ENCODE measurements at places on chromosomes 2 and 18.
A peak's percentile ranks its signal among the peaks of the same experiment; 100 is the strongest.

DNA sequence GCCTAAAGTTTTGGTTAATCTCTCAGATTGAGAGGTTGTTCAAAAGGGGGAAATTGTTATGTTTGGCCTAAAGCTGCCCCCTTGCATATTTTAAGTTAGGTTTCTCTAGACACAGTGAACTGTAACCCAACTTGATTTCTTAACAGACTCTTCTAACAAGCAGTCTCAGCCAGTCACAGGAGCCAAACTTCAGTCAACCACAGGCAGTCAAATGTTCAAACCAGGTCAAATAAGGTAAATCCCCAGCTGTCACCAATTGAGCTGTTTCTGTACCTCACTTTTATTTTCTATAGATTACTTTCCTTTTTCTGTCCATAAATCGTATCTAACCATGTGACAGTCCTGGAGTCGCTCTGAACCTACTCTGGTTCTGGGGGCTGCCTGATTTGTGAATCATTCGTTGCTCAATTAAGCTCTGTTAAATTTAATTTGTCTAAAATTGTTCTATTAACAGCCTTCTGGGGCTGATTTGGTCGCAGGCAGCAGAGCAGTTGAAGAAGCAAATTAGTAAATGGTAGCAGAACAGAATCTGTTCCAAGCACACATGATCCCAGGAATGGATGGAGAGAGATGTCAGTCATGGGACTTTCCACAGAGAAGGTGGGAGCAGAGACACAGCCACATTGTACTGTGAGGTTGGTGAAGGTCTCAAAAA, 16.4 kb upstream of the NFU1 start:
- no peak for DNase-seq

DNA sequence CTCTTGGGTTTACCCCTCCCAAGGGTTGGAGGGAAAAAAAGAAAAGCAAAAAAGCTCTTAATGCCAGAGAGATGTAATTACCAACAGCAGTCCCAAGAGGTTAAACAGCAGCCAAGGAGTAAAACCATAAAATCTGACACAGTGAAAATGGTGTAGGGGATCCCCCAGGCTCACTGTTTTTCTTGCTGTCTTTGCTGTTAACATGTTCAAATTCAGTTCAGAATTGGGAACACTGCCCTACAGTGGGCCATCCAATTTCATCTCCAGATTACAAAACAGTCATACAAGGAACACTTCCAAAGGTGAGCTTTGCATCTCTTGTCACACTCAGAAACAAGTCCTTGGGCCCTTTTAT, 54.5 kb downstream of the PLEKHM3 start:
- DNase-seq = no peak

DNA sequence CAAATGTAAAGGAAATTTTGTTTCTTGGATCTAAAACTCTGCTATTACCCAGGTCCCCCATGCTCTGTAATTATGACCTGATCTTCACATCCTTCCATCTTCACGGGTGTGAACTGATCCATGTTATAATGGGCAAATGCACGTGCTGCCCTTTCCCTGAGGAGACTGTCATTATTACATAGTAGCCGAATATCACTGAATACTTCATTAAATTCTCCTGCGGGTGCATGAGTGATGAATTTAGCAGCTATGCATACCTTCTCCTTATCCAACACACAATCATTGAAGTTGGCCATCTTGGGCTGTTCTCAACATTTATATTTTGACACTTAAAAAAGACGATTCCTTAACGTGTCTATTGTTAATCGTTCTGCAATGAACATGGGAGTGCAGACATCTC, 153.4 kb downstream of the BAZ2B start:
- no peak for DNase-seq

- no peak for DNase-seq
Measured at GRCh38 chr2:113910110-113910717, 20.3 kb downstream of the ACTR3 start.

DNA sequence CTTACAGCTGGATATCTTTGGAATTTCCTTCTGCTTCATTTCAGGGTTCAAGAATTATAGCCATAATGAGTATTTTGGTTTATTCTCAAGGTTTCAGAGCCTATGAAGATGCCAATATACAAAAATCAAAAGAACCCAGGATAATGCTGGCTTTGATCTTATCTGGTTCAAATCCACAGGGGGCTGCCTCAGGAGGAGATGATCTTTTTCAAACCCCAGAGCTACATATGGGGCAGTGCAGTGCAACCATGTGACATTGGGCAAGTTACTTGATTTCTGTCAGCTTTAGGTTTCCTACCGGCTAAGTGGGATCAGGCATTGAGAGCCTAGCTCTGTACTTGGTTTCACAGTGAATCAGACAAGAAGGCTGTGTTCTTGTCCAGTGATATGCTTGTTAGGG, 23.0 kb upstream of the LYPD6B start:
- DNase-seq = no peak

DNA sequence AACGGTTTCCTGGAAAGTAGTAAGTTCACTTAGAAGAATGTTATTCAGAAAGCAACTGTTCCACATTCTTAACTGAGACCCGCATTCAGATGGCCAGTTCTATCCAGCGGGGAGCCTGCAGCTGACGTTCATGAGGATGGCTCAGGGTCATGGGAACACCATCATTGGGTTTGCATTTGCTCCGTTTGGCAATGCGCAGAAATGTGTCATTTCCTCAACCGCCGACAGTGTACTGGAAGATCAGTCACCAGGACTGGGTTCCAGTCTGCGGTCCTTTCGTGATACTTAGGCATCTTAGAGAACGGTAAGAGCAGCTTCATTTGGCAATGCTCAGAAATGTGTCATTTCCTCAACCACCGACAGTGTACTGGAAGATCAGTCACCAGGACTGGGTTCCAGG, 104.0 kb downstream of the DNER start:
- DNase-seq = no peak

DNA sequence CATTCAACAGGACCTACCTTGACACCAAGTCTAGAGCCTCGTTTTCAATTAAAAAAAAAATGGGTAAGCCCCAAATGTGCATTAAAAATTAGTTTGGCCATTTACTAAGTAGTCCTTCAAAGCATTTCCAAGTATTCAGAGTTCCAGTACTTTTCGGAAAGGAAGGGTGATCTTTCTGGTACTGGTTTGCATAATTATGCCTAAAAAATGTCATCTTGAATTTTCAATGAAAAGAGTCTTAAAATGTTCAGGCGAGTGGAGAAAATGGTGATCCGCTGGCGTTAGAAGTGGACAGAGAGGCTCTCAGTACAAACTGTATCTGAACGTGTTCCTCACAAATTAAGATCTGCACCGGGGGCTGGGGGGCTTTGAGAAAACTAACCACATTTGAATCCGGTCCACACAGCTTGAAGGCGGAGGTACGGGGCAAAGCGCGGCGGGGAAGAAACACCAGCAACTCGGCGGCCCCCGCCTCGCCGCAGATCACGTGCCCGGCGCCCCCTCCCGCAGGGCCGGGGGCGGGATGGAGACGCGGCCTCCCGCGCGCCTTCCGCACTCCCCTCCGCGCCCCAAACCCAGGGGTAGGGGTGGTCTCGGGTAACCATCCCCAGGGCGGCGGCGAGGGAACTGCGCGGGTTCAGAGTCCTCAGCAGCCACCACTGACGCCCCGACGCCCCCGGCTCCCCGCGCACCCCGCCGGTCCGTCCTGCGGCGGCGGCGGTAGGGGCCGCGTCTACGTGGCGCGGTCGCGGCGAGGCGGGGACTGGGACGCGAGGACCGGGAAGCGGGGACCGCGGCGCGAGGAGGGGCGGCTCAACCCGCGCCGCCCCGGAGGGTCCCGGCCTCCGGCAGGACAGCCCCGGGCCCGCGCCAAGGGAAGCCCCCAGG, 564 bp downstream of the LPIN2 start:
- DNase-seq = no peak

GRCh38 chr2:54012538-54013141, 41.8 kb upstream of the PSME4 start:
- no peak for DNase-seq

DNA sequence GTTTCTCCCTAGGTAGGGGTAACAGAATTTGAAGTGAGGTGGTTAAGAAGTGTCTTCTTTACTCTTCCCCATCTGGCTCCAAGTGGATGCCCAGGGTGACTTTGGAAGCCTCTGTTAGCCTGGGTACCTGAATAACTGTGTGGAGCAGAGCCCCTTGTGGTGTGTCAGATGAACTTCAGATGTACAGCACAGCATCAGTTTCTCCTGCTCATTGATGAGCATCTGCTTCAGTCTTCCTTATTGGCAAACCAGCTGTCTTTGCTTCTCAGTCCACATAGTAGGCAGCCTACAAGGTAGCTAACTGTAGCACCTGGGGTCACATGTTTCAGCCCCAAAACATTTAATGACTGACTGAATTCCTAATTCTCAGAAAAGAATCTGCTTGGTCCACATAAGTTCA, 56.2 kb upstream of the ATP8B1 start:
- no peak for DNase-seq

DNA sequence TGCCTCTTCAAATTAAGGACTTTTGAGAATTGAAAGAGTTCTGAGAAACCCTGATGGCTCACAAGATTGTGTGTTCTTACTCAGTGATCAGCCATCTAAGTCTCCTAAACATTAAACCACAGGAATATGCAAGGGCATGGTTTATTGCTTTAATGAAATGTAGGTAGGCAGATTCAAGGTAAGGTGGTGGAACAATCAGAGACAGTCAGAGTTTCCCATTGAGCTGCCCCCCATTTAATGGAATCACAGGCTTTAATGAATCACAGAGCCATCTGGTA, 107.8 kb upstream of the LRATD1 start:
- no peak for DNase-seq

- no peak for DNase-seq
Measured at GRCh38 chr2:134181219-134181618, 72.7 kb upstream of the MGAT5 start.

- DNase-seq = no peak
Measured at GRCh38 chr2:226903179-226903578, 67.3 kb downstream of the RHBDD1 start.

- DNase-seq = no peak
Measured at GRCh38 chr2:27042985-27043634, 8.4 kb upstream of the AGBL5 start.

DNA sequence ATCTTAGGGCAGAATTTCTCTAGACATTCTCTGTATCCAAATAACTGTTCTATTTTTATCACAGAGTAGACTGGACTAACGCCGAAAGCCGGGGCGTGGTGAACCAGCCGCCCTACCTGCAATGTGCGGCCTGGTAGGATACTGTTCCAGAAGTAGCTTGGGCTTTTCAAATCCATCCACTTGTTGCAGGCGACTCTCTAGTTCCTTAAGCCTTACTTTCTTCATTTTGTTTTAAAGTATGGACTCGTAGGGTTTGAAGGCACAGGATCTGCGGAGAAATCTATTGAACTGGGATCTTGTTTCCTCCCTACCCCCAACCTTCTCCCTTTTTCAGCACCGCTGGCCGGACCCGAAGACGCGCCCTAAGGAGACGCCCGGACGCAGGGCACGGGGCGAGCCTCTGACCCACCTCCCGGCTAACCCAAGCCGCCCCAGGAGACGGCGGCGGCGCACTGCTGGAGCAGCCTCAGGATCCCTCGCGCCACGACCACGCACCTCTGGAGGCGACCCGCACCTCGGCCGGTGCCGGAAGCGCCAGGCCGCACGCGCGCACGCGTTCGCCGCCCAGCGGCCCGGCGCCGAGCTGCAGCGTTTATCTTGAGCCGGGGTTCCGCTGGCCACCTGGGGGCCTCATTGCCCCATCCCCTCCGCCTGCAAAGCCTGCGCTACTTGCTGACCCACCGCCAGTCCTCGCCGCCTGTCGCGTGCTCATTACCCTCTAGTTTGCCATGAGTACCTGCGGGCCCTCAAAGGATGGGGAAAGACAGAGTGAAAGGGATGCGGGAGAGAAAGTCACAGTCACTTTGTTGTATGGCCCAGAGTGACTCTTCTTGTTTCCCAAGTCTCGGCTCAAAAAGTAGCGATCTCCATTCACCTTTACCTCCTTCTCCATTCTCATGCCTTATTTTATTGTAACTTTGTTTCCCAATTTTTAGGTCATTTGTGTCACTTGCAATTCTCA, at the start of gene METTL5:
Gene METTL5 (minus strand): TSS at position 533 of the 961 bp plus-strand sequence. CDS start 308 bp downstream, at position 225.
- peak; percentile 83 for DNase-seq

- no peak for DNase-seq
Measured at GRCh38 chr2:25375371-25375988, 33.8 kb upstream of the DNMT3A start.

DNA sequence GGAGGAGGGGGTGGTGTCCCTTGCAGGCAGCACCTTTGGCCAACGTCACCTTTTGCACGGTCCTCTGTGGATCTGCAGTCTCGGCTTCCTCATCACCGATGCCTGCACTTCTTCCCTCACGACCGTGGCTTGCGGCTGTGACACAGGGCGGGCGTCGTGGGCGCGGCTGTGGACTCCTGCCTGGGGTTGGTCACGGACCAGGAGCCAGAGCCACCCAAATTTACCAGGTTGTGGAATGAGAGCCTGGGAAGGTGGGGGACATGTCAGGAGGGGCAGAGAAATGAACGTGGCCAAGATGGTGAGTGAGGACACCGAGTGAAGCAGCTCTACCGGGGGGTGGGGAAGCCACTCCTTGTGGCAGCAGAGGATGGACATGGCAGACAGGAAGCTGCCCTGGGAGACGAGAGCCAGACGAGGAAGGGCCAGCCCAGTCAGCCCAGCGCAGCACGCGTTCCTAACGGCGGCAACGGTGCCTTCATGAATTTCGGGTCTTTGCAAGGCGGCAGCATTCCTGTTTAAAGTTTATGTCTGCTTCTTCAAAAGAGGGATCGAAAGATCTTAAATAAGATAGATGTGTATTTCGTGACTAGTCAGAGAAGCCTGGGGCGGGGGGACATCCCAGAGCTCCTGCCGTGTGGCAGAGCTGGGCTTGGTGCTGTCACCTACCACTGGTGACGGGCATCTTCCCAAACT, 84.2 kb downstream of the LRRFIP1 start:
- no peak for DNase-seq

DNA sequence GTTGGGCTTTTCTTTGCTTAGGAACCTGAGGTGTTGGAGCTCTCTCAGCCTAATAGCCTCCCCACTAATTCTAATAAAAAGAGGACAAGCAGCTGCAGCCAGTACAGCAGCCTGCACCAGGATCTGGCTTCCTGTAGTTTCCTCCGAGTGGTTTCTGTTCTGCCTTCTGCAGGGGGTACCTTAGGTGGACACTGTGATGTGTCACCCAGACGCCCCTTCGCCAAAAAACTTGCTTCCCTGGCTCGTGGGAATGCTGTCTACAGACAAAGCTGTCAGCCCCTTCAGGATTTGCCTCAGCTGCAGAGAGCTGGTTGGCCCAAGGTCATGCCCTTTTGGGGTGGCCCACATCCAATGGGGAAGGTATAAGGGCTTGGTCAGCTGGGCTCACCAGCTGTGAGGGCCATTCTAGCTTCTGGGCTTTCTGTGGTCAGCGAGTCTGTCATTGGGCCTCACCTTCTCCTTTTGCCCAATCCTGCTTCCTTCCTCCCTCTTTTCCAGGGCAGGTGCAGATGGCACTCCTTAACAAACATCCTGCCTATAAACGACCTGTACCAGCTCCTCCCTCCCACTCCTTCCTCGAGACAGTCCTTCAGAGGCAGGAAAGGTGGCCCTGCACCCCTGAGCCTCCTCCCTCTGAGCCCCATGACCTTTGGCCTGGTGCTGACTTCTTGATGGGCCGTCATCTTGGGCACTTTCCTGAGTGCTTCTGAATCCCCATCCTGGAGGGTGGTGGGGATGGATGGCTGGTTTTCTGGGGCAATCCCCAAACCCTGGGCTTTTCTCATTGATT, 44.0 kb upstream of the ROCK2 start:
- DNase-seq = no peak
